AG09319 (cell line): ENCODE measurements at places on chromosomes 1 and 21.

- no peak for DNase-seq
Measured at GRCh38 chr1:1470626-1471388, 758 bp upstream of the ATAD3B start.

DNA sequence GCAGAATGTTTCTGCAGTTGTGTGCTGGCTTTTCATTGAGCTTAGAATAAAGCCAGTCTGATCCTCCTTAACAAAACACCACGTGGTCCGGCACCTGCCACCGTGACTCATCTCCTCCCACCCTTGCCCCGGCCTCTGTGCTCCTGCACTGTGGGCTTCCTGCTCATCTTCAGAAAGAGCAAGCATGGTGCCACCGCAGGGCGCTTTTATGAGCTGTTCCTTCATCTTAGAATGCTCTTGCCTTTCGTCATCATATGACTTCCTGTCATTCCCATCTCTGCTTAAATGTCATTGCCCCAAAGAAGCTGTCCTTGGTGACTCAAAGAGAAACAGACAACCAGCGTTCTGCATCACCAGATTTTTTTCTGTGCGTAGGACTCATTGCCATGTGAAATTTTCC, 117.8 kb downstream of the HHAT start:
- DNase-seq = no peak

DNA sequence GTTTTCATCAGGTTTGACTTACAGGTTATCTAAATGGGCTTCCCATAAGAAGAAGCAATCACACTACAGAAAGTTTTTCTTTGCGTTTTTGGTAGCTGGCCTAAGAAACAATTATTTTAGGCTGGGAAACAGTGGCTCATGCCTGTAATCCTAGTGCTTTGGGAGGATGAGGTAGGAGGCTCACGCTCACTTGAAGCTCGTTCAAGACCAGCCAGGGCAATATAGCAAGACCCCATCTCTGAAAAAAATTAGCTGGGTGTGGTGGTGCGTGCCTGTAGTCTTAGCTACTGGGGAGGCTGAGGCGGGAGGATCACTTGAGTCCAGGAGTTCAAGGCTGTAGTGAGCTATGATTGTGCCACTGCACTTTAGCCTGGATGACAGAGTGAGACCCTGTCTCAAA, 1.6 kb upstream of the REN start:
- DNase-seq = no peak

DNA sequence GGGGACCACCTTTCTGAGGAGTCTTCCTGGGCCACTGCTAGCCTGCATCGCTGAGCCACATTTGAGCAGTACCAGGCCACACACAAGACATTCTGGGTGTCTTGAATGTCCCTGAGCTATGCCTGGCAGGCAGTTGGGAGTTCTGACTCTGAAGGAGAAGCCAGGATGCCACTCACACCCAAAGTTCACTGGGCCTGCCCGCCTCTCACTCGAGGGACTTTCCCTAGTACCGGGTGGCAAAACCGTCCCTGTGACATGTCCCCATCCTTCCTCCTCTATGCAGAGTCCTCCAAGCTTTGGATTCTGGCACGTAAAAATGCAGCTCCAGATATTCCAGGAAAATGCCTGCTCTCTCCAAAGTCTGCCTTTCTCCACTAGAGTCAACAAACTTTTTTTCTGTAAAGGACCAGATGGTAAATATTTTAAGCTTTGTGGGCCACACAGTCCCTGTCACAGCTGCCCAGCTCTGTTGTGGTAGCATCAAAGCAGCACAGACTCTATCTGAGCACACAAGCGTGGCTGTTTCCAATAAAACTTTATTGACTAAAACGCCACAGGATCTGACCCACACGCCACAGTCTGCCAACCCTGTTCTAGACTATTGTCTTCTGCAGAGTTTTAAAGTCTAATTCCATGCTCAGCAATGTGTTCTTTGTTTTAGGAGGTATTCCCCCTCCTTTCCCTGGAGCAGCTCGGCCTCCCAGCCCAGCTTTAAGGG, 19.2 kb upstream of the GUCA2B start:
- DNase-seq = no peak

- no peak for DNase-seq
Measured at GRCh38 chr1:159829273-159829634, 2.6 kb downstream of the SLAMF8 start.

DNA sequence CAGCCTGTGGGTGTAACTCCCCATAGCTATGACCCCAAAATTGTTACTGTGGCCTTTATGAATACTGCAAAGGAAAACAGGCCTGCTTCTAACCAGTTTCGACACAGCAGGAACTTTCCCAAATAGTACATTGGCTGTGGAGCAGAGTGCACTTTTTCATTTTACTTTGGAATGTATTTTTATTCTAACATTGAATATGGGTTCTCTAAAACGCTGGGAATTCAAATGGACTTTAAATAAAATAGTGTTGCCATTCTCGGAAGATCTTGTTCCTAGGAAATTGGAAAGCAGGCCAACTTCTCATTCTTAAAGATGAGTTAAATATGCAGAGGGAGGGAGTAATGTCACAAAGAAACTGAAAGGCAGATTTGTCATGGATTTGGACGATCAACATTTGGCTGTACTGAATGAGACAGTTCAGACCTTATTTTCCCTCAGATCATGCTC, 39.6 kb upstream of the ARHGAP29 start:
- DNase-seq = no peak

- DNase-seq = no peak
Measured at GRCh38 chr1:1307261-1307922, 338 bp downstream of the ACAP3 start.

GRCh38 chr1:33267468-33268205, 11.3 kb downstream of the ZNF362 start:
- DNase-seq = no peak

- DNase-seq = no peak
Measured at GRCh38 chr1:230276401-230276800, 149.7 kb downstream of the PGBD5 start.

GRCh38 chr1:165703648-165704047, 5.3 kb upstream of the ALDH9A1 start:
- DNase-seq = no peak

DNA sequence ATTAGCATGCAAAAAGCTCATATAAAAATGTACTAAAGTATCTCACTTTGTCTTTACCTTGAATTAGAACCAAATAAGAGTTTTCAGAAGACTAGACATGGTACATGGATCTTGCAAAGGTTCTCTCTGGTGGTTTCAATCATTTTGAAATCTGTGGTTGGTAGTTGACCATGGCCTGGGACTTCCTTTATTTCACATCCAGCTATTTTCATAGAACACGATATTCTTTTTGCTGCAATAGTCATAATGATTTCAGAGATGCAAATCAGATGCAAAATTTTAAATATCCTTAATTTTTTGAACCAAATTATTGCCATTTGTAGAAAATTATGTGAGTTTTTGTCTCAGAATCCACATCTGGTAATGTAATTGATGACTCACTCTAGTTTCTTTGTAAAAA, 375.1 kb upstream of the ZP4 start:
- no peak for DNase-seq

GRCh38 chr1:23475641-23476040, 8.3 kb downstream of the ASAP3 start:
- DNase-seq = no peak

DNA sequence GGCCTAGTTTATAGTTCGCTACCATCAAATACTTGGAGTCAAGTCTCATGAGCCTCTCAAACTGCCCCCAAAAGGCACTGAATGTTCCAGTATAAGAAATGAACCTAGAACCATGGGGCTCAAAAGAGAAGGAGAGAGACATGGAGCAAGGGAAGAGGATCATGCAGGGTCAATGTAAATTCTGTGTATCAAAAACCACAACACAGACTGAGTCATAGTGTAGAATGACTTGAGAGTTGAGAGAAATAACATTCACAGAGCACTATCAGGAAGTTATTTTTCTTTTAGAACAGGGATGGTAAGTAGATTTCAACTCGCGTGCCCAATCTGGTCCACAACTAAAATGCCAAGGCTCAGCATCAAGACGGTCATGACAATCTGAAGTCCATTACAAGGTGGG, 59.8 kb downstream of the GNG12 start:
- no peak for DNase-seq

DNA sequence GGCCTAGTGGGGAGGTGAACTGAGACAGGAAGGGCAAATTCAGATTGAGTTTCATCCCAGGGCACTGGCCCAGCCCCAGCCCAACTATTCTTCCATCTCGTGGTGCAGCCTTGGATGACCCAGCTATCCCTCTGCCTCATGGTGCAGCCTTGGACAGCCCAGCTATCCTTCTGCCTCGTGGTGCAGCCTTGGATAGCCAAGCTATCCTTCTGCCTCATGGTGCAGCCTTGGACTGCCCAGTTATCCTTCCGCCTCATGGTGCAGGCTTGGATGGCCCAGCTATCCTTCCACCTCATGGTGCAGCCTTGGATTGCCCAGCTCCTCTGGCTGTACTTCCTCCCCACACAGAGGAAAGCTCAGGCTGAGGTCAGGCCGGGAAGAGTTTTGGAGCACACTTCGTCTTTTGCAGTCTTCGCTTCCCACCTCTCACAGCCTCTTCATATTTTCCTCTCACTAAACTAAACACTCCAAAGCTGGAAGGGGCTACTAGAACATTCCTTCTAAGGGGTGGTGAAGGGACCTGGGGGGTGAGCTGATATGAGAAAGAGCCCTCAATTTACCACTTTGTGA, 69.8 kb upstream of the TTC34 start:
- DNase-seq = no peak

DNA sequence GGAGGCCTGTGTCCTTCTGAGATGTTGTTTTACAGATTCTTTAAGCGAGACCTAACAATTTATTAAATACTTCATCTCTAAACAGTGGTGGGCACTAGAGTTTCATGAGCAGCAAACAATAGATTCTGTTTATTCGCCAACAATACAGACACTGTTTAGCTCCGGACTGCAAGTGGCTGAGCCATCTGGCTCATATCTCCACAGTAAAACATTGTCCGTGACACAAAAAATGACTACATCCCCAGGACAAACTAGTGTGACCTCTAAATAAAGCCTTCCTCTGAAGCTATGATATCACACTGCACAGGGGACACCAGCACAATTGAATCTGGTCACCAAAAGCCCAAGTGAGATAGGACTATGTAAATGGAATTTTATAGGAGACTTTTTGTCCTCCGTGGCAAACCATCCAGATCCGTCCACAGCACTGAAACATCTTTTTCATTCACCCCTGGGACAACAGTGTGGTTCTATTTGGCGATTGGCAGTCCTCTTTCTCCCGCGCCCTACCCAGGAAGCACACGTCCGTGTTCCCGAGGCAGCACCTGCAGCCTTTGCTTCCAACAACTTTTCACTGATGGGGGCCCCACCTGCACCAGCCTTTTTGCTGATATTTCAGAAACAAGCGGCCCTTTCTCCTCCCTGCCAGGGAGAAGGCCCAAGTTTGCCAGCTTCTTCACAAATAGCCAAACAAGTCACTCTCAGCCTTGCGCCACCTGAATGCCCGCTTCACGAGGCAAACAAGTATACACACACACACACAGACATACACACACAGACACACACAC, 47.4 kb downstream of the OLIG1 start:
- DNase-seq = no peak

GRCh38 chr1:68221001-68221979, 11.0 kb downstream of the WLS start:
- no peak for DNase-seq

- no peak for DNase-seq
Measured at GRCh38 chr1:94385308-94385929, 32.8 kb upstream of the ABCD3 start.

DNA sequence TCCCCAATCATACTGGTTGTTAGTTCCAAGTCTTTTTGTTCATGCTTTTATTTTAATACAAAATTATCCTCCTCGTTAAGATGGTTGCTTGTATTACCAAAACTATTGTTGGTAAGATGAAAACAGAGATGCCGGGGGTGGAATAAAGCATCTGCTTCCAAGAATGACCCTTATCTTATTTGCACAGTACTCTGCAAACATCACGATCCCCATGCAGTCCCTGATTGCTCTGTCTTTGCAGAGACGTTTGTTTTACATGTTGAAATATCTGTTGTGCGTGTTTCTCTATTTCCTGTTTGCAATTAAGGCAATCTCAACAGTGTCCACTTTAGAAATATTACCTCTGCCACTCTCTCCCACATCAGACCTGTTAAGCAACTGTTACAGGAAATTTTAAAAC, 141.3 kb upstream of the NCAM2 start:
- no peak for DNase-seq

DNA sequence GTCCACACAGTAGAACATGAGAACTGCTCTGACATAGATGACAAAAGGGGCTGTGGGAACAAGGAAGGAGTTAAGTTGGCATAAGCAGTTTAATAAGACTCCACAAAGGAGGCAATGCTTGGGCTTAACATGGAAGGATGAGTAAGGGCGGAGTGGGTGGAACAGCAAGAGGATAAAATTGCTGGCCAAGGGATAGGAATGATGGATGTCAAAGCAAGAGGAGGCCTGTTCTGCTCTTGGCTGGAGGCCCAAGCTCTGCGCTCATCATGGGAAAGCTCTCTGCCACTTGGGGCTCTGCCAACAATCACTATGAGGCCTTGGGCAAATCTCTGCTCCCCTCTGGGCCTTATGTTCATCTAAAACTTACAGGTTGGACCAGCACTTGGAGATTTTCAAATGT, 98.3 kb upstream of the CAMK1G start:
- DNase-seq = no peak

DNA sequence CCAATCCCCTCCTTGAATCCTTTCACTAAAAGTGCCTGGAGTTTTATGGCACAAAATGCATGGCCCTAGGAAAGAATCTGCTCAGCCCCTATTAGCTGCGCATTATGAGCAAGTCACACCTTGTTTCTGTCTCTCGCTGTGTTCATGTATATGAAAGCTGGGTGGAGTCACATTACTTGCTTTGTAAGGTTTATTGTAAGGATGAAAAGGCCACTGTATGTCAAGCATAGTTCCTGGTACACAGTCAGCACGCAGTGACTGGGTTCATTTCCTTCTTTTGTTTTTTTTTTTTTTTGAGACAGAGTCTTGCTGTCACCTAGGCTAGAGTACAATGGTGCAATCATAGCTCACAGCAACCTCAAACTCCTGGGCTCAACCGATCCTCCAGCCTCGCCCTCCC, 6.7 kb upstream of the SLC9A1 start:
- no peak for DNase-seq

- DNase-seq = no peak
Measured at GRCh38 chr21:27419153-27419552, 452.3 kb upstream of the ADAMTS5 start.

DNA sequence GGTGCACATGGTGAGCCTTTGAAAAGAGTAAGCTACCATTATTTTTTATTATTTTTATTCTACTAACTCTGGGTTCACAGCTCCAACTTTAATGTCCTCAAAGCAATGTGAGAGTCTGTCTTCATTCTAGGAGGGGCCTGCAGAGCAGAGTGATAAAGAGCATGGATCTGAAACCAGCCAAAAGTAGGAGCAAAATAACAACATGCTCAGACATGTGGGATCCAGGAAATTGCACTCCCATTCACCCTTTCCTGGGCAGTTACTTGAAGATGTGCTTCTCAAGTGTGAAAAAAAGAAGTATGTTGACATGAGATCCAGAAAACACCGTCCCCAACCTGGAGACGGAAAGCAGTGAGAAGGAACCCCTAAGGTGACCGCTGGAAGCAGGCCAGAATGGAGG, 8.7 kb upstream of the LIN28A start:
- no peak for DNase-seq

DNA sequence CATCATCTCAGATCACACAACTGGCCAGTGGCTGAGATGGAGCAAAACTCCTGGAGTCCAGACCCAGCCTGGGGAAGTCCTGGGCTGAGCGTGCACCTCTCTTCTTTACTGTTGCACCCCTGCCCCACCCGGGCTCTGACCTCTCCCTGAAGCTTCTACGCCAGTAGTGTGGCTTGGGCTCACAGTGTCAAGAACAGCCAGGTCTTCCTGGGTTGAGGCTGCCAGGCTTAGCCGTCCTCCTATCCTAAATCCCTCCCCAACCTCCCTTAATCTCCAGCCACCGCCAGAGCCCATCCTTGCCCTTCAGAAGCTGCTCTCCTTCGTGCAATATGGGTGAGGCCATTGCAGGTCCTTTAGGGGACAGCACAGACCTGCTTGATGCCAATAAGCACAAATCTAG, 399.2 kb upstream of the VAMP3 start:
- no peak for DNase-seq
